ENCODE measurements at places on chromosomes 2 and 18. TPM values are rescaled to one million over a fixed set of nuclear protein-coding genes. Genes with fewer than 3 reads are reported as not detected.
A peak's percentile ranks its signal among the peaks of the same experiment; 100 is the strongest.

Gene NT5C1B
- total RNA-seq: not detected

Gene ATP6V1C2
- not detected for total RNA-seq

- no peak for DNase-seq
- no peaks in the 10 kb centered on the region for H3K27me3 ChIP-seq
- no peak overlapping the region for H3K27ac ChIP-seq
- H3K36me3 ChIP-seq: no peaks in the 10 kb centered on the region
- H3K4me3 ChIP-seq: no peak overlapping the region
- no peaks in the 10 kb centered on the region for H3K4me1 ChIP-seq
Measured at GRCh38 chr2:221310730-221311129, 261.4 kb downstream of the EPHA4 start.

DNA sequence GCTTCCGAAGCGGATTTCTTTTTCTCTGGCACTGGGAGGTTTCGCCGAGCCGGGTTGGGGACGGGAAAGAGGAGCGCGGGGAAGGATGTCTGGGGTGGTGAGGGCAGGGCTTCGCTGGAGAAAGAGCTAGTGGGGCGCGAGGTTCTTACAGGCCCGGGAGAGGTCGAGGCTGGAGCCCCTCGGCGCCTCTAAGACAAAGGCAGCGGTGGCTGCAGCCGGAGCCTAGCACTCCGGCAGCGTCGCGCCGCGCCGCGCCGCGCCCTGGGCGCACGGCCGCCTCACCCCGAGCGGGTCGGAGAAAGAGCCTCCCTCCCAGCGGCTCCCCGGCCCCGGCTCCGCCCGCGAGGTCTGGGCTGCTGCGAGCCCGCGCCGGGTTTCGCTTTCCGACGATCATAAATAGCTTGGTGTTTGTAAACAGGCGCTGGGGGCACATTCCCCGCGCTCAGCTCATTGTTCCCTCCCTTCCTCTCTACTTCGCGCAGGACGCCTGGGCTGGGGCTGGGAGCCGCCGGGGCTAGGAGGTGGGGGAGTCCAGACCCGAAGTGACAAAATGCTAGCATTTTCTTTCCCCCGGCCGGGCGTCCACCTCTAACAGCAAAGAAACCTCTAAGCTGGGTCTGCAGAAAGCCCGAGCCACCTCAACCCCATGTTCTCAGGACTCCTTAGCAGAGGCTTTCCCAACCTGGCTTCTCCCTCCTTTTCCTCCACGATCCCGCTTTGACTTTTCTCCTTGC is 813 bp upstream of the MEIS1 start:
- peak; percentile 69 for DNase-seq
- H3K4me3 ChIP-seq: peak overlapping the region; percentile 60
- H3K27ac ChIP-seq: peak overlapping the region; percentile 84
- H3K4me1 ChIP-seq: no peaks in the 10 kb centered on the region
- no peaks in the 10 kb centered on the region for H3K36me3 ChIP-seq

GRCh38 chr2:195251214-195251613 is 405.8 kb upstream of the SLC39A10 start:
- no peak for DNase-seq
- no peaks in the 10 kb centered on the region for H3K4me1 ChIP-seq
- no peak overlapping the region for H3K4me3 ChIP-seq

DNA sequence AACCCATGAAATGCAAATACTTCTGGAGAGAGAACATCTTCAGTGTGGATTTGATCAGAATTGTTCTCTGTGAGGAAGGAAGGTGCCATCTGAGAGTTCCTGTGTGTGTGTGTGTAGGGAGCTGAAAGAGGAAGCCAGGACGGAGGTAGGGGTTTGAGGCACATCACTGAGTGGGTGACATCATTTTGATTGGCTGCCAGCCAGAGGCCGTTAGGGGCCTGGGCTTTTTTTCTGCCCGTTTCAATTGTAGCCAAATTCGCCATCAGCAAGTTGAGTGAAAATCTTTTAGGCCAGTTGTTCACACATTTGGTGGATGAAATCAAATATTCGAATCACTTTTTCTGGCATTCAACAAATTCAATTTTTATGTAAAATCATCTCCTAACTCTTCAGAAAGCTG is 48.9 kb downstream of the TSN start:
- H3K4me3 ChIP-seq: no peak overlapping the region
- no peak overlapping the region for H3K27ac ChIP-seq

DNA sequence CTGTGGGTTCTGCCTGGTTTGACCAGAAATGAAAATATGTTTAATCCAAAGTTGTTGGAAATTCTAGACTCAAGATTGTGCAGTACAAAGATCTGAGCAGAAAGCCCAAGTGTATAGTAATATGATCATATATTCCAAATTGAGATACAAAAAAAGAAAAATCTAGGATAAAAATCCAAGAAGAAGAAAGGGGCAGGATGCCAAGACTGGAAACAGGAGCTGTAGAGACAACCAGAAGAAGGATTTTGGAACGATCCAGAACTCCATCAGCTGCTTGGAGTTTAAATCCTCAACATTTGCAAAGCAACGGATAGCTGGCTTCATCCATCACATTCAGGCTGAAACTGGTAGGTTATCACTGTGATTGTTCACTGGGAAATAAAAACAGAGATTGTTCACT is 333.6 kb upstream of the UBE2E3 start:
- H3K27me3 ChIP-seq: no peaks in the 10 kb centered on the region
- H3K4me1 ChIP-seq: no peaks in the 10 kb centered on the region
- no peak overlapping the region for H3K4me3 ChIP-seq
- no peaks in the 10 kb centered on the region for H3K36me3 ChIP-seq
- no peak for DNase-seq
- no peak overlapping the region for H3K27ac ChIP-seq

GRCh38 chr2:128311755-128312341 is 6.8 kb downstream of the HS6ST1 start:
- no peaks in the 10 kb centered on the region for H3K27me3 ChIP-seq
- no peak for DNase-seq
- H3K4me3 ChIP-seq: no peak overlapping the region
- H3K36me3 ChIP-seq: no peaks in the 10 kb centered on the region
- no peaks in the 10 kb centered on the region for H3K4me1 ChIP-seq

All from Peyer's patch (tissue), 4 donors.